ENCODE measurements at places on chromosomes 5 and 9.
A peak's percentile ranks its signal among the peaks of the same experiment; 100 is the strongest.

GRCh38 chr9:107358986-107359385 is 75.9 kb downstream of the RAD23B start:
- no peak for DNase-seq

DNA sequence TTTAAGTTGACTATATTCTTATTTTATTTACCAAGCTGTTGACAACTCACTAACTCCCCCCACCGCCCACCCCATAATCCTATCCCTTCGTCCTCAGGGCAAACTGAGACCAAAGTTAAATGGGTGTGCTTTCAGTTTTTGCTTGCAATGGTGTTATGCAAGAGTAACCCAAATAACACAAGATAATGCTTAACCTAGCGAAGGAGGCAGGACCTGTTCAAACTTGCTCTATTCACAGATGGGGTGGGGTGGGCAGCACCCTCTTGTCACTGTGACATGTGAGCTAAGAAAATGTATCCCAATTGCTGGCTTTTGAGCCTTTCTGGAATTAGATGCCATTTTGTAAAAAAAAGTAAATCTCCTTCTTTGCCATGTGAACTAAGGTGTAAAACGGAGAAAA is 40.4 kb downstream of the GLIS3 start:
- DNase-seq: no peak

- no peak for DNase-seq
These were observed 7.9 kb upstream of the RIMOC1 start for GRCh38 chr5:41896230-41896629.

- no peak for DNase-seq
These were observed 214.2 kb downstream of the FSTL4 start for GRCh38 chr5:133397990-133398645.

DNA sequence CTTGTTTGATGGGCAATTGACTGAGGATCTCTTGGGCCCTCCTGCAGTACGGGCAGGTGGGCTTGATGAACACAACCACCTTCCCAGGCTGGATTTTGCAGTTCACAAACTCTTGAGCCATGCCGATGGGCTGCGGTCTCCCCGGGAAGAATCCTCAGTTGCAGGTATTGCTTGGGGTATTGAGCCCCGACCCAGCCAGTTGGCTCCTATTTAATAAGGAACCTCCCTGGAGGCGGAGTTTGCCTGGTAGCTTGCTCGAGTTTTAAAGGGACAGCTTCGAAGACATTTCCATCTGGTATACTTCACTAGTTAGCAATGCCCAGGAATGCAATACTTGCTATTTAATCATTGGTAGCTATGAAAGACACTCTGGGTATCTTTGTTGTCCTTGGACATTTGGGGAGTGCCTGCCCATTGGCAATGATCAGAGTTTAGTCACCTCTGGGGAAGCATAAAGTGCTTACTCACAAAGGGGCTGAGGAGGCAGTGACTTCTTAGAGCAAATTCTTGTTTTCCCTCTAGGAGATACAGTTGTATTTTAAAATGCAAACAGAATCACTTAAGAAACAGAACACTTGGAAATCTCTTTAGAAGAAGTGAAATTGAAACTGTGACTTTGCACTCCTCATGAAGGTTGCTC is at the start of gene GLRX:
Gene GLRX, minus strand, starts transcription at position 185 of the 640 bp plus-strand sequence. Its CDS starts 64 bp downstream, at position 121.
- peak; percentile 62 for DNase-seq

- DNase-seq: no peak
These were observed 224.5 kb downstream of the DOCK8 start for GRCh38 chr9:438961-439768.

- peak; percentile 83 for DNase-seq
These were observed at the start of gene VDAC1 for GRCh38 chr5:134004626-134005416. TSS of gene VDAC1 (minus strand) at chr5:134004975. CDS start at chr5:133993012, 11,963 bp downstream.

GRCh38 chr5:164893071-164893470 is 1387.7 kb downstream of the MAT2B start:
- DNase-seq: no peak

- no peak for DNase-seq
These were observed 129.8 kb downstream of the CD180 start for GRCh38 chr5:67066815-67067214.

- DNase-seq: no peak
These were observed 128.1 kb downstream of the ACTL7B start for GRCh38 chr9:108727580-108728111.

DNA sequence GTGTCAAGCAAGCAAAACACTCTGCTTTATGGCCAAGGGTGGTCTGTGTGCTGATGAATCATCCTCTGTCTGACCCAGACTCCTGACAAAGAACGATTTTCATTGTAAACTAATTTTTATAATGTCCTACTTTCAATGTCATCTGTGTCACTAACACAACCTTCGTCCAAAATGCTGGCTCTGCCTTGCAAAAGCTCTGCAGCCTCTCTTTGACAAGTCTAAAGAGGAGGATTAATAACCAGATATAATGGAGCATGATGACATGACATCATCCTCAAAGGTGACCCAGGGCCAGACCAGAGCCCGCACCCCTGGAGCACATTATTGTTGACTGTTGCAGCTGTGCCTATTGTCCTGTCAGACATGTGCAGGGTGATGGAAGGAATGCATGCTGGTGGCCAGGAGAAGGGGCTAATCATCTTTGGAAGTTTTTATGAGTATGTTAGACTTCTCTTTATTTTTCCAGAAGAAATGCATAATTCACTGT is 589.4 kb downstream of the NR2F1-AS1 start:
- no peak for DNase-seq

DNA sequence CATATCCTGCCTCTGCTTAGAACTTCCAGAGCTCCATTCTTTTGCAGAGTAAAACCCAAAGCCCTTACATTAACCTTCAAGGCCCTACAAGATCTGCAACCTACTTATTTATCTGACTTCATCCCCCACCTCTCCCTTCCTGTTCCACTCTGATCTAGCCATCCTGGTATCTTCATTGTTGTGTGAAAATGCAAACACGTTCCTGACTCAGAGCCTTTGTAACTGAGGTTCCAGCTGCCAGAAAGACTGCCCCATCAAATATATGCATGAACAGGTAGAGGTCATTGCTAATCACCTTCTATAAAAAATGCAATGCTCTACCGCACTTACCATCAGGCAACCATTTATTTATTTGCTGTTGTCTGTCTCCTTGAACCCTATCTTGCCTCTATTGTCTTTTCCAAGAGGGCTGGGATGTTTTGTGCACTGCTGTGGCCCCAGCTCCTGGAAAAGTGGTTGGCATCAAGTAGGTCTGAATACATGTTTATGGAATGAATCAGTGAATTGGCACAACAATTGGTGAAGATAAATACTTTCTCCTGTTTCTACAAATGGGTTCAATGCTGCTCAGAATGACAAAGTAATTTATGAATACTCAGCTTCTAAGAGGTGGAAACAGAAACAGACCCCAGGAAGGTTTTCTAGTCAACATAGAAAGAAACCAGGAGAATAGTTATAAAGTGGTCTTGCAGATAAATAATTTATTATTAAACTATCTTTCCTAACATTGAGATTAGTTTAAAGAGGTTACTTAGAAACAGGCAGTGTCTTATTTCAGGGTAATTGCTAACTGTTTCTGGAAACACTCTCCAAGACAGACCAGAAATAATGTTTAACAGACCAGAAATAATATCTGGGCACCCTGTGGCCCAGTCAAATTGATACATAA is 230.6 kb upstream of the CD180 start:
- DNase-seq: no peak

GRCh38 chr9:114003351-114003750 is 74.7 kb downstream of the AMBP start:
- no peak for DNase-seq

DNA sequence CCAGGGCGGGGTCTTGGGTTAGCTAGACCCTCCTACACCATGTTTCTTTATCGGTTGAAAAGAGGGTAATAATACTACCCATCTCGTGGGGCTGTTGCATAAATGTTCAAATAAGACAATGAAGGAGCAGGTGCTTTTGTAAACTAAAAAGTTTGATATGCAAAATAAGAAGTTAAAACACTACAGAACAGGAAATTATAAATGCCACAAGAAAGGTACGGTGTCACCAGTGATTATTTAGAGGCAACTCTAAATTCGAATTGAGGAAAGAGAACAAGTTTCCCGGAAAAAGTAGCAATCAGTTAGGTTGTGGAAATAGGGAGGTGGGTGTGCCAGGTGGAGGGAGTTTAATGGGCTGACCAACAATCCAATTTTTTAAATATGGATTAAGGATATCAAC is 2.5 kb upstream of the PHF19 start:
- DNase-seq: no peak

GRCh38 chr5:75566710-75567309 is 44.4 kb upstream of the ANKDD1B start:
- peak; percentile 64 for DNase-seq

DNA sequence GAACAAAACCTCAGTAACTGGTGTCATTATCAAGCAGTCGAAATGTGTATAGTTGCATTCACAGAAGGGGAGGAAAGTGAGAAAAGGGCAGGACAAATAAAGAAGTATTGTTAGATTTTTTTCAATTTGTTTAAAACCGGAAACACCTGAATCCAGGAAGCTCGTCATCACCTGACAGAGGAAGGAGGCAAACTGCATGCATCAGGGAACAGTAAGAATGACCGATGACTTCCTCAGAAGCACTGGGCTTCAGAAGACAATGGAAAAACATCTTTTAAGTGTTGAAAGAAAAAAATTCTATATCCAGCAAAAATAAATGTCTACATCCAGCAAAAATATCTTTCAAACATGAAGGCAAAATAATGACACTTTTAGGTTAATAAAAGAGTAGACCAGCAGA is 29.5 kb downstream of the PLEKHG4B start:
- no peak for DNase-seq

- DNase-seq: no peak
These were observed 53.9 kb downstream of the ZNF354C start for GRCh38 chr5:179113945-179114641.

DNA sequence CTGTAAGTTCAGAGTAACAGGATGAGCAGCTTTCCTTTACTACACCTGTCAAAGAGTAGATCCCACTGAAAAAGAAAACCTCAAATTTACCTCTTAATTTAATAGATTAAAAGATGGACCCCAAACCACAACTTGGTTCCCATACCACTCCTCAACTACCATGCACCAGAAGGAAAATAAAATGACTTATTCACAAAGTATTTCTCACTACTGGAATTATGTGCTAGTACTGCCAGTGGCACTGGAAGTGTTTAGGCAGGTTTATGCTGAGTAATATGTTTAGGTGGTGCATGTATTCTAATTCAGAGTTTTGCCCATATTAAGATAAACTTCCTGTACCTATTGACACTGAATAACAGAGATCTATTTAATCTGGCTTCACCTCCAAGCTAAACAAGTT is 6.6 kb downstream of the PLK2 start:
- no peak for DNase-seq

DNA sequence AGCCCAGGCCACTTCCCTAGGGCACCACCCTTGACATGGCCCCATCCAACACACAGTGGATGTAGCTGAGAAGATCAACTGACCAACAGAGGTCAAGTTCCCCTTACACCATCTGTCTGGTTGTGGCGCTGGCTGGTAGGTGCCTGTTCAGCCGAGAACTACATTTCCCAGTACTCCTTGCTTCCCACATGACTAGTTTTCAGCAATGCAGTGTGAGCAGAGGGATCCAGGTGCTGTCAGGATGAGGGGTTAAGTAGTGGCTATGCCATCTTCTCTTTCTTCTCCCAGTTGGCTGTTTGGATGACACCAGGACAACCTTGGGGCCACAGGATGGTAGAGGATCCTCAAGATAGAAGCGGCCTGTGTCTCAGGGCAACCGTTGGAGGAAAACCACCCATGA is 48.6 kb upstream of the SH3PXD2B start:
- DNase-seq: no peak

GRCh38 chr5:2320611-2321010 is 430.9 kb downstream of the IRX2 start:
- DNase-seq: no peak

DNA sequence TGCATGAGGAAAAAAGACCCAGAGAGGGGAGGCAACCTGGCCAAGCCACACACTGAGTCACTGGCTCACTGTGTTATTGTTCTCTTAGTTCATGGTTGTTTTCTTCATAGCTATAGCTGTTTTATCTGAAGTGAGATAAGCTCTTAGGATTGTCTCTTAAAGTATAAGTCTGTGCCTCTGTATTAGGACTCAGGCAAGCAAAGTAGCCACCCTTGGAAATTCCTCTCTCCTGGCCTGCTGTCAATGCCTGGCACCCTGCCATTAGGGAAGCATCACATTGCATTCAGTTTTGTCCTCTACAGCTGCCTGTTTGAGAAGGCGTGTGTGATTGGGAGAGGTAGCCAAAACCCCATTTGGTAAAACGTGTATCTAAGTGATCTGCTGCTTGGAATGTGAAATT is 147.4 kb upstream of the GLRA1 start:
- no peak for DNase-seq

GRCh38 chr9:108272349-108272899 is 583.4 kb downstream of the ACTL7B start:
- DNase-seq: no peak

DNA sequence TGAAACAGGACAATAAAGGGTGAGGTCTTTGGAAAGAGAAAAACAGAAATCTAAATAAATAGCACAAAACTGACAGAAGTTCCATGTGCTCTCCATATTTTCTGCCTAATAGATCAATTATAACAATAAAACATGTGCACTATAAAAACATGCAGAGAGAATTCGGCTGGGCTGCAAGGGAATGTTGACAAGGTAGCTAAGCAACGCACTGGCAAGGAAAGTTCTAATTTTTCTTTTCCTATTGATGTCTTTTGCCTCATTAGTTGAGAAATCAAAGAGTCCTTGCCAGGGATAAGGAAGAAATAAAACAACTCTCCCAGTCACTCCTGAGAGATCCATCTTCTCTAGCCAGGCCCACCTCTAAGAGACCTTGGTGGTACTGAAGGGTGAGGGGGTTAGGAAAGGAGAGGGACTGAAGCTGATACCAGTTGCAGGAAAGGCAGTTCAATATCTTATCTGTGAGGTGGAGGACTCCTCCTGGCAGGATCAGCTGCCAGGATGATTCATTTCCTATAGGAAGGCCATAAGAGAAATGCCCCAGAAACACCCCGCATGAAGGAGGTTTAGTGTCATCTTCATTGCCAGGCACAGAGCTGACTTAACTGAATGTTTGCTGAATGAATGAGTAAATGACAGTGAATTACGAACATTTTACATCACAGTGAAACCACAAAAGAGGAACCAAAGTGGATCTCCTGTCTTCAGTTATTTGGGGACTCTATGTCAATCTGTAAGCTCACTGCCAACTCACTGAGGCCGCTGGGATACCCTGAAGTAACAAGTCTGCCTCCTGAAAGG is 63.7 kb upstream of the IFNK start:
- no peak for DNase-seq

GRCh38 chr9:107281922-107282667 is 984 bp upstream of the RAD23B start:
- peak; percentile 4 for DNase-seq

DNA sequence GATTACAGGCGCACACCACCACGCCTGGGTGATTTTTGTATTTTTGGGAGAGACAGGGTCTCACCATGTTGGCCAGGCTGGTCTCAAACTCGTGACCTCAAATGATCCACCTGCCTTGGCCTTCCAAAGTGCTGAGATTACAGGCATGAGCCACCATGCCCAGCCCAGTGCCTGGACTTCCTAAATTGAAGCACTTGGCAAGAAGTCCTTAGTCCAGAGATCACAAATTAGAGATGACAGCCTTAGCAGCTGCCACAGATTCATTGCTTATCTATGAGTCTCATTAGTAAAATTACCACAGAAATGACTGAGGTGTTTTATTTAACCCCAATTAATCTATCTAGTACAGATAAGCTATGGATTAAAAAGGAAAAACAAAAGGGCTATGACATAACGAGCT is 19.2 kb downstream of the EFCAB9 start:
- DNase-seq: no peak

GRCh38 chr5:1199649-1200494 is 1.5 kb upstream of the SLC6A19 start:
- no peak for DNase-seq
